ENCODE measurements at places on chromosomes 3 and 15. TPM values are rescaled to one million over a fixed set of nuclear protein-coding genes. Genes with fewer than 3 reads are reported as not detected.

The HACD3 gene
- 51.4 TPM for total RNA-seq

The CLDN16 gene
- total RNA-seq: not detected

The MAGI1 gene
- total RNA-seq: 0.42 TPM

The DOCK3 gene
- total RNA-seq: 2.1 TPM

The GOLGA8J gene
- not detected for total RNA-seq

The RTP4 gene
- total RNA-seq: 2.4 TPM

The DPH3 gene
- total RNA-seq: 31.7 TPM

The HESX1 gene
- total RNA-seq: 0.44 TPM

All from CD8-positive, alpha-beta memory T cell (primary cell).